GM12892 (cell line): ENCODE measurements at places on chromosomes 4 and X.

DNA sequence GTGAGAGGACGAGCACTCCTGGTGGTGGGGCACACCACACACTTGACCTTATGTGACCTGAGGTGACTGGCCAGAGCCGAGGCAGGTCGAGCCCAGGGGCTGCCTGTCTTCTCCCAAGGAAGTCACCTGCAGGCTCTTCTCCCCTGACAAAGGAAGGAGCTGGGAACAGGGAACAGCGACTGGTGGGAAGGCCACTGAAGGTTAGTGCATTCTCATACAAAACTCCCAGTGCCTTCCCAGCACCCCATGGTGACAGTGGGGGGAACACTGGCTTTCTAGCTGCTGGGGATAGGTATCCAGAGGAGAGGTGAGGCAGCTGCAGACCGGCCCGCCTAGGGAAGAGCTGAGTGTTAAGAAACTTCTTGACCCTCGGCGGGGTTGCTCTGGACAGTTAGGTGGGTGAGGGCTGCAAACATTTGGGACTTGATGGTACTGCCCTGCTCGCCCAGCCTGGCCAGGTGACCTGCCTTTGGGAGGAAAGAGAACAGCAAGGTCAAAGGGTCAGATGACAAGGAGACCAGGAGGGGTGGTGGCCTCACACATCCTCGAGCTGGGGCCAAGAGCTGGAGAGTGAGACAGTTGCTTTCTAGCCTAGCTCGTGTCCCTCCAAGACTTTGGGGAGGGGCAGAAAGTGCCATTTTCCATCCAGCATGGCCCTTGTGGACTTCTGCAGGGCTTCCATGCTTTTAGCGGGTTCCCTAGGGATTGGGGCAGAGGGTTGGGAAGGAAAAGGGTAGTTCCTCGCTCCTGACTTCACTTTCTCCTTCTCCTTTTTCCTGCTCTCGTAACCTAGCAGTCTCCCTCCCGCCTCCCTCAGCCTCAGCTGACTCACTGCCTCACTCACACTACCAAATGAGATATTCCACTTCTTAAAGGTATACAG is 2.7 kb downstream of the NALF2 start:
- no peak for DNase-seq

GRCh38 chr4:80264352-80264647 is 2.2 kb upstream of the FGF5 start:
- DNase-seq = no peak

DNA sequence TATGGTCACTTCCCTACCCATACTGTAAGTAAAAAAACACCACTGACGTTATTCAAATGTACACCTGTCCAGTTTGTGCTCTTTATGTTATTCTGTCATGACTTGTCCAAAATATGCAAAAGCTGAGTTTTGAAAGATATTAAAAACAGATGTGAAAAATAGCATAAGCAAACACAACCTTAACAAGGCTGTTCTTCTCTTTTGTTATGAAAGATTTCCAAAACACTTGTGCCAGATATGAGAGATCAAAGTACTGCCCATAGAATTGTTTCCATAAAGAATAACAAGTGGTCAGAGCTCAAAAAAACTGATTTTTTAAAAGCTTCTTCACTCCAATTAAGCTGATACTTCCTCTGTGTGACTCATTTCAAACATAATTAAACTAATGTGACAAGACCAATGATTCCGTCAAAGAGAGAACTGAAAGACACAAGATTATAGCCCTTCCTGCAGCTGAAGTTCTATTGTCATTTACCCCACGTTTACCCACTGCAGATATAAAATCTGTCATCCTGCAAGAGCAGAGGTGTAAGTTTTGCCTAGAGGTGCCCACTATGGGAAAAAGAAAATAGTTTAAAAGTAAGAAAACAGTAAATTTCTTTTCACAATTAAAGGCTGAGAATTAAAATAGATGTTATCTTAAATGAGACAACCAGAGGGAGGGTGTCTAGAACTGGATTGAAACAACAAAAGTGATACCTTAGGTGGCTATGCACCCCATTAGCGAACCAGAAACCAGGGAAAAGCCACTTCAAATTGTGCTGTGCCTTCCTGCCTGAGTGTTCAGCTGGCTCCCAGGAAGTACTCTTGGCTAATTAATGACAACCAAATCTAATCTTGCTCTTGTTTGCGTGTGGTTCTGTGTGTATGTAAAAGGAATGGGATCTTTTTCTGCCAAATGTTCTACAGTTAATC is 30.1 kb downstream of the RASSF6 start:
- no peak for DNase-seq

DNA sequence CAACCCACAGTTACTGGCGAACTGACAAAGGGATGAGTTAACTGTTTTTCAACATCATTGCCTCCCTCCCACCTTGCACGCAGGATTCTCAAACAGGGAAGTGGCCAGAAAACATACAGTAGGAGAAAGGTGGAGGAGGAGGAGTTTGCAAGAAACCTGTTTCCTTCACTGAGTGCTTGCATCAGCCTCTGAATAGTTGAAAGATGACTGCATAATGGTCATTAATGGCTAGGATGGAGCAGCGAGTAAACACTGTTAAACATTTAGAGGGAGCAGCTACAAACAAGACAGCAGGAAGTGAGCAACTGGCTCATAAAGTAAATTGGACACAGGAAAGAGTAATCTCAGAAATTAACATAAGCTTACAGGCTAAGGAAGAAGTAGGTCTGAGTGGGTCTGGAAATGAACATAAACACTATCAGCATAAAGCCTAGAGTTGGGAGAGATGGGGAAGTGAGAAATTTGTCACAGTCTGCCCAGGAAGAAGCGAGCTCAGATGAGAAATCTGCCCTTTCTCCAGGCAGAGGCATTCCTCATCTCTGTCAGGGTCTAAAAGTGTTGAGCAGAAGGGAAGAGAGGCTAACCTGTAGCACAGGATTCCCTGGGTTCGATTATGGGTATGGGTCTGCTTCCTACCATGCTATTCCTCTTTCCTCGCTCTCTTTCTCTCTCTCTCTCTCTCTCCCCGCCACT is 38.6 kb downstream of the TRPC5OS start:
- DNase-seq = no peak

DNA sequence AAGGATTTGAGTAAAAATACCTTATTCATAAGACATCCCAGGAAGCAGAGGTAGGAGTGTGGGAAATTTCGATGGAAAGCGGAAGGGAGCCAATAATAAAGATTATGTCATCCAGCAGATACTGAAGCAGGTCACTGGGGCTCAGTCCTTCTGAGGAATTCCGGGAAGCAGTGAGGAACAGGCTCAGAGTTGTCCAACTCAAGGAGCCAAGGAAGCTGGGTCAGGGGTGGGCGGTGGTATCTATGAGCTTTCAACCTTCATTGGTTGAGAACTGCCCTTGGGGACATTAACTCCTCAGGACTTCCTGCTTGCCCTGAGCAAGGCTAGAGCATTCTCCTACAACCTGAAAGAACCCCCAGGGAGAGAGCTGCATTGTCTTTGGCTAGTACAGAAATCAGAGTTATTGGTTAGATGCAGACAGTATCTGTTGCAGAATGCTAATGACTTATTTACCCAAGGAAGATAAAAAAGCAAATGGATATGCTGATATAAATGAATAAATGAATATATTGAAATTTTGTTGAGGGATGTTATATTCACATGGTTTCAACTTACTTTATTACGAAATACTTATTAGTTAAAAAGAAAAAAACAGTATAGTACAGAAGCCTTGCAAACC is 68.2 kb downstream of the DMP1 start:
- DNase-seq = no peak

GRCh38 chr4:107721436-107722100 is 1.5 kb upstream of the PAPSS1 start:
- no peak for DNase-seq
